ENCODE measurements at places on chromosomes 12 and 14.

DNA sequence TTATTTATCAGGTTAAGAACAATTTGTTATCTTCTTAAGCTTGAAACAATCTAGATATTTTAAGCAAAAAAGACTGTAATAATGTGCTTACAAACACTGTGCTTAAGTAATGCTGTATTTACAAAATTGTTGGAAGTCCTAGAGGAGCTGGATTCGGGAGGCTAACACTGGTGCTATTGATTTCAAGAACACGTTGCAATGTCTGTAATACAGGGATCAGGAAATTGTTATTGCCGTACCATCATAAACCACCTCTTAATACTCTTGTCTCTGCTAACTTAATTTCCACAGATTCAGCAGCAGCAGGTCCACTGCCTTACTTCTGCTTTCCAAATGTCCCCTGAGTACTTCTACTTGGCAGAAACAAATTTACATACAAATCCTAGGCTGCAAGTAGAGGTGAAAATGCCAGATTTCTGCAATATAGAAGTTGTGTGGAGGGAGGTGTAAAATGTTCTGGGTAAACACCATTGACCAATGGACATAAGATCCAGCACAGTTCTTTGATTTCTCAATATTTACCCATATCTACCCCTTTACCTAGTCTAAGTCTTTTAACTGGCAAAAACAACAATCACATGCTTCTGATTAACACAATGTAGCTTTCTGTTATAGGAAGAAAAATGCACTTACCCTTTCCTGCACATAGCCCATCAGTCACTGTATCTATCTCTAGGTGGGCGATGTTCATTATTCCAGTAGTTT lies 663.4 kb downstream of the TMTC2 start:
- no peak for DNase-seq

GRCh38 chr12:108816652-108817335 lies 40.6 kb downstream of the SSH1 start:
- DNase-seq: no peak

GRCh38 chr12:131776237-131776889 lies 51.8 kb upstream of the MMP17 start:
- DNase-seq: no peak

DNA sequence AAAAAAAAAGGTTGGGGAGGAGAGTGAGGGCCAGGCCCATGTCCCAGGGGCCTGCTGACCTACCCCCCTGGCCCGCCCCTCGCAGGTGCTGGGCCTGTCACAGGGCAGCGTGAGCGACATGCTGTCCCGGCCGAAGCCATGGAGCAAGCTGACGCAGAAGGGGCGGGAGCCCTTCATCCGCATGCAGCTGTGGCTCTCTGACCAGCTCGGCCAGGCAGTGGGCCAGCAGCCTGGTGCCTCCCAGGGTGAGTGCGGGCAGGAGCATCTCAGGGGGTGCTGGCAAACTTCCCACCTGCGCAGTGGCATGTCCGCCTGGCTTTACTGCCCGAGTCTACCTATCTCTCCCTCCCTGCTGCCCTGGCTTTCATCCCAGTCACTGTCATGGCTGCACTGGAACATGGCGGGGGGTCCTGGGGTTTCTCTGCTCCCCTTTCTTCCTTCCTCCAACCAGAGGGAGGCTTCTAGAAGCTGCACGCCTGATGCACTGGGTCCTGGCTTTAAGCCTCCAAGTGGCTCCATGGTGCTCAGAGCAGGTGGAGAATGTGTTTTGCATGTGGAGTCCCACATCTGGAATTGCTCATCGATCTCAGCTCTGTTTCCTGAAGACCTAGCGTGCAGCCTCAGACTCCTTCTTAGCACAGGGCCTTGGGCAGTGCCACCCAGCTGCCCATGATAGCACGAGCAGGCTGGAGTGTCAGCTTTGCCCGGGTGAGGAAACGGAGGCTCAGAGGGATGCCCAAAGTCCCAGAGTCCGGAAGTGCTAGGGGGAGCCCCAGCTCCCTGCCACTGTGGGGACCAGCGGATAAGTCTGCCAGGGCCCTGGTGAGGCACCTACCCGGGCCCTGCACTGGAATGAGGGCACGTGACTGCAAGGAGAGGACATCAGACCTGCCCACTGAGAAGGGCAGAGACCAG lies 46.3 kb downstream of the PHETA1 start:
- no peak for DNase-seq

DNA sequence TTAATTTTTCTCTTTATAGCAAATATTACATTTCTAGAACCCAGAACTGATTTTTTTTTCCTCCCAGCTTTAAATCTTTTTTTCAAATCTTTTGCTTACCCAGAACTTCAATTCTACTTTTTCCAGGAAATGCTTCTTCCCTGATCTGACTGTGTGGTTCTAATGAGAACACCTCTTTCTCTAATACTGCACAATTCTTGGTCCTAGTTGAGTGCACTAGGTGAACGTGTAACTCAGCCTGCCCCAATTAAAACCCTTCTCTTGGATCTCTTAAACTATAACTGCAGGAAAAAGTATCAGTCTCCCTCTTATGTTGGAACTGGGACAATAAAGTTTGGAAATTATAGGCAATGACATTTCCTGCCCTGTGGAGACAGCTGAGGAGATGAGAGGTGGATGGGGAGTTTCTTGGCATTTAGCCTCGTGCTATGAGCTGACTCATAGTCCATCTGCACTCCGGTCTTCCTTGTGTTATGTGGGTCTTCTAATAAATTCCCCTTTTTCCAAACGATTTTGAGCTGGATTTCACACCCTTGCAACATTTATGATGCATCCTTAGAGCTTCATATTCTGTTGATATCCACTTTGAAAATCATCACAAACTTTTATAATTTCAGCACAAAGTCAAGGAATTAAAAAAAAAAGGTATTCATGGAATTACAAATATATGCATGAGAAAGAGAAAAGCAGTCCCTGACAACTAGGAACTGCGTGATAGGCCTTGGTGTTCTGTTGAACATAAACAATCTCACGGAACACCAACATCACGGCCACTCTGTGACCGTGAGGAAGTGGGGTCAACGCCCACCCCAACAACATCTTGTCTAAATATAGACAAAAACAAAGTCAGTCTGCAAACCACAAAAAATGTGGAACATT lies 52.4 kb downstream of the BRMS1L start:
- DNase-seq: no peak

GRCh38 chr14:96940009-96940408 lies 142.8 kb downstream of the VRK1 start:
- DNase-seq: no peak

- DNase-seq: no peak
Measured at GRCh38 chr12:18415227-18415626, 153.9 kb downstream of the PIK3C2G start.

- no peak for DNase-seq
Measured at GRCh38 chr14:89476354-89476896, 59.4 kb upstream of the FOXN3 start.

DNA sequence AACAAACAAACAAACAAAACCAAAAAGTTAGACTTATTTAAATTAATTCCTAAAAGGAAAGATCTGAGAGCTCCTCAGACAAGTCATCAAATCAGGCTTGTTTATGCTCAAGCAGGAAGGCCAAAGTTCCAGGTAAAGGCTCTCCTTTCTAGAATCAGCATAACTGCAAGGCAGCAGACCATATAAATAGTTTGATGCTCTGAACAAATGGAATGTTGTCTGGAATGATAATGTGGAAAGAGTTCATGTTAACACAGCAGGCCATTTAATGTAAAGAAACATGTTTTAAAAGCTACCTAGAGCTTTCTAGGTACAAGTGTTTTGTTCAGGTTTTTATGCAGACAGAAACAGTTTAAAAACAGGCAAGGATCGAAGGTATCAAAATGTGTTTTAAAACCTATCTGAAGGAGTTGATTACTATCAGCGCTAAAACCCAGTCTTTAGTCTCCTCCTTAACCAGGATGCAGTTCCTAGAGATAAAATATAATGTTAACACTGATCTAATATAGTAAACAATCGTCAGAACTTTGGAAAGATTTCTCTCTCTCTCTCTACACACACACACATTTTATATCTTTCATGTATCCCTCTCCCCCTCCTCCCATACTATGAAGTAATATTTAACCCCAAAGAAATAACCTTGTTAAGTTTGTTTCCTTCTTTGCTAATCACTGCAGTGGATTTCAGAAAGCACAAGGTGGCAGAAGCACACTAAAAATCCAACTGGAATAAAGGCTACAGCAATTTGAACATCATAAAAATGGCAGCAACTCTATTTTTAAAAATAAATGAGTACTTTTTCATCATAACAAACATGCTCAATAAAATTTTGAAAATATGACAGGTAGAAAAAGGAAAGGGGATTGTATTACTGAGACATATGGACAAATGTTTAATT lies 135.5 kb downstream of the PAWR start:
- peak; percentile 12 for DNase-seq

DNA sequence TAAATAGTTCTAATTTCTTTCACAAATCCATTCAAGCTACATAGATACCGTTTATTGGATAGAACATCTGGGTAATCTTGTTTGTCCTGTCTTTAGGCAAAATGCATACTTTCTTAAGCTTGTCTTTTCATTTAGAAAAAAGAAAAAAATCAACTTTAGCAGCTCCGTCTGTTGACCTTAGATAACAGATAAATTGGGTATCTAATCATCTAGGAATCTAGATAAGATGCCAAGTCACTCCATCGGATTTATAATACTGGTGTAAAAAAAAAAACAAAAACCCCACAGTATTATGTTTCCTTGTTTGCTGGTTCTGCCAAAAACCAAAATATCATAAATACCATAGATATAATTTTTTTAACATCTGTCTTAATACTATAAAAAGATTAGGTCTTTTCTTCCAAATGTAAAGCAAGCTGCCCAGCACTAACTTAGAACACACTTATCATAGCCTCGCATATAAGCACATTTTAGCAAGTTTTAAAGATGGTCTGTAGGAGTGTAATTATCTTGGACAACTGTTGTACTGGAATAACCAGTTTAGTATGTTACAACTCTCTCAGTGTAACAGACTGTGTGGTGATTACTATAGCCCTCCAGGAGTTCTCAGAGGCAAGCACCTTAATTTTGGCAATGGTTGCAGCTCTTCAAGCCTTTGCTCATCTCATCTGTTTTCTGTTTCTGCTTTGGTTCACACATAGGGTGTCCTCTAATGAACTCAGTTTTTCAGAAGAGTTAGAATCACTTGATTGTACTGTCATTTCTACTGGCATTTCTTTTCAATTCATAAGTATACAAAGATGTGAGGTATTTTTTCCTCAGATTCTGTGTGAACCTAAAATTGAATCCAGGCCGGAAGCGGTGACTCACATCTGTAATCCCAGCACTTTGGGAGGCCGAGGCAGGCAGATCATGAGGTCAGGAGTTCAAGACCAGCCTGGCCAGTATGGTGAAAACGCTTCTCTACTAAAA lies 83.1 kb downstream of the ANO6 start:
- no peak for DNase-seq

DNA sequence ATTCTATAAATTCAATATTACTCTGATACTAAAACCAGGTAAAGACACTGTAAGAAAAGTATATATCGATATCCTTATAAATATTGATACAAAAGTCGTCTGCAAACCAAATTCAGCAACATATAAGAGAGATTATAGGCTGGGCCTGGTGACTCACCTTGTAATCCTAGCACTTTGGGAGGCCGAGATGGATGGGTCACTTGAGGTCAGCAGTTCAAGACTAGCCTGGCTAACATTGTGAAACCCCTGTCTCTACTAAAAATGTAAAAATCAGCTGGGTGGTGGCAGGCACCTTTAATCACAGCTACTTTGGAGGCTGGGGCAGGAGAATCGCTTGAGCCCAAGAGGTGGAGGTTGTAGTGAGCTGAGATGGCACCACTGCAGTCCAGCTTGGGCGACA lies 13.5 kb upstream of the TUBA1C start:
- no peak for DNase-seq

DNA sequence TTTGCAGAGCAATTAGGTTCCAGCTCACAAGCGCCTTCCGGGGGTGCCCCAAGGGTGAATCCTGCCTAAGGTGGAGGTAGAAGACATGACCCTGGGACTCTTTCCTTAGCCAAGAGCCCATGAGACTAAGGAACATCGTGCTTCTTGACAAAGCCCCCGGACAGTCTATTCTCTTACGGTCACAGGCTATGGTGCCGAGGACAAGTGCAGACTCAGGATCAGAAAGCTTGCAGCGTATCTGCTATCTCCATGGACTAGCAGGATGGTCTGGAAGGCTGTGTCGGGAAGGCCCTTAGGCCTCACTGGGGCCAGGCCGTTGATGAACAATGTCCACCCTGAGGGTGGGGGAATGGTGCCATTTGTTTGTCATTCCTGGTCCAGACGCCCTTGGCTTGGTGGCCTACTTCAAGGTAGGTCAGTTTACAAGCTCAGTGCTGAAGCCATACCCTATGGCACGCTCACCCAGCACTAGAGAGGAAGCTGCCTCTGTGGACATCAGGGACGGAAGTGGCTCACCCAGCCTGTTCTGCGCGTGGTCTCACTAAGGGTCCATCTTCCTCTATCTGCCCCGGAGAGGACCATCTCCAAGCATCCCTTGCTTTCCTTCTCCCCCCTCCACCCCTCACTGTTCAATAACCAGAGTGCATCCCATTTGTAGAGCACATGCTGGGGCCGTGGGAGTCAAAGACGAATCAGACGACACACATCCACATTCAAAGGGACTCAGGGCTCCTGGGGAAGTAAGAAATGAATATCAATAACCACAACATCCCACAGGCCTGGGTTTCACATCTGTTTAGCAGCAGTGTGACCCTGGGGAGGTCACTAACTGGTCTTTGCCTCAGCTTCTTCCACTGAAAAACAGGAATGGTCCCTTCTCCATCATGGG lies 45.0 kb upstream of the IQSEC3 start:
- peak; percentile 46 for DNase-seq

GRCh38 chr14:65819569-65819968 lies 407.0 kb downstream of the FUT8 start:
- DNase-seq: no peak

DNA sequence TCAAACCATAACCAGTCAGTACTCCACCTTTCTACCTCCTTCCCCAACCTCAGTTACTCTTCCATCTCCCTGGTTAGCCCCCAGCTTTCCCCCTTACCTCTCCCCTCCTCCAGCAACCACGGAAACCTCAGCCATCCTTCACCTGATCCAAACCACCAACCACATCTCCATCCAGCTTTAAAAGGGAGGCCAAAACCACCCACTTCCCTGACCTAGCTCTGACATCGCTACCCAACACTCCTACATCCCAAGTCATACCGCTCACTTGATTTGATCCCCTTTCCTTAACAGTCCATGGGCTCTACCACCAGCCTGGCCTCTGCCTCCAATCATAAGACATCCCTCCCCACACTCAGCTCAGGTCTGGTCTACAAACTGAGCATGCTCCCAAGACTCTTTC lies 1.5 kb downstream of the RAB35 start:
- DNase-seq: no peak

GRCh38 chr12:76275511-76276093 lies 72.6 kb downstream of the BBS10 start:
- no peak for DNase-seq

GRCh38 chr12:104619305-104619704 lies 162.6 kb downstream of the CHST11 start:
- DNase-seq: no peak

- DNase-seq: no peak
Measured at GRCh38 chr12:131408484-131408883, 302.4 kb upstream of the SFSWAP start.

- peak; percentile 3 for DNase-seq
Measured at GRCh38 chr12:19131025-19131444, 1.5 kb downstream of the PLEKHA5 start.
